ENCODE measurements at places on chromosomes 7 and 10.

DNA sequence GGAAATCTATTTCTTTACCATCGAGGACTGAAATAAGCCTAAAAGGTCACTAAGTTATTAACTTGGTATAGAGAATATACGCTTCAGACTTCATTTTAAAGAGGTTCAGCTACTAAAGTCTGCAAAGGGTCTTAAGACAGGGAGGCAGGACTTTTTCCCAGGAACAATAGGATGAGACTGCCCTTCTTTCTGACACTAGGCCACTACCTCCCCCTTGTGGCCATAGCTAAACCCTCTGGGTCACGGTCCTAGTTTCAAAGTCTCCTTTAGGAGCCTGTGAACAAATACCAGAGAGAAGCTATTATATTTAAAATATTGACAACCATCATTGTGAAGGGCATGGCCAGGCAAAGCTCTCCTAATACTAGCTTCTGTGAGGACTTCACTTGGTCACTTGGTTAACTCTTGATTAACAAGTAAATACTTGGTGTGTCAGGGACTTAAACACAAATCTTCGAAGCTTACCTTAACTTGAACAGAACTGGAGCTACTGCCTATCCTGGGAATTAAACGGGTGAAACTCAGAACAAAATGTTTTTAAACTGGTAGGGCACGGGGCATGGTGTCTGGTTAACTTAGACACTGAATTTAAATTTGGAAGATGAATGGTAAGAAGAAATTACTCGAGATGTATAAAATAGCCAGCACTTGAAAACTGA, 75.6 kb downstream of the CCDC6 start:
- no peaks in the 10 kb centered on the region for H3K4me1 ChIP-seq
- peak; percentile 65 for DNase-seq
- H3K27me3 ChIP-seq = no peaks in the 10 kb centered on the region
- H3K36me3 ChIP-seq = peaks cover 18% of the 10 kb centered on the region

- H3K36me3 ChIP-seq = no peaks in the 10 kb centered on the region
- no peaks in the 10 kb centered on the region for H3K4me1 ChIP-seq
- H3K27me3 ChIP-seq = no peaks in the 10 kb centered on the region
- no peak for DNase-seq
- H3K27ac ChIP-seq = no peak overlapping the region
Observed at GRCh38 chr10:42367532-42368230, 270.7 kb downstream of the ZNF33B start.

DNA sequence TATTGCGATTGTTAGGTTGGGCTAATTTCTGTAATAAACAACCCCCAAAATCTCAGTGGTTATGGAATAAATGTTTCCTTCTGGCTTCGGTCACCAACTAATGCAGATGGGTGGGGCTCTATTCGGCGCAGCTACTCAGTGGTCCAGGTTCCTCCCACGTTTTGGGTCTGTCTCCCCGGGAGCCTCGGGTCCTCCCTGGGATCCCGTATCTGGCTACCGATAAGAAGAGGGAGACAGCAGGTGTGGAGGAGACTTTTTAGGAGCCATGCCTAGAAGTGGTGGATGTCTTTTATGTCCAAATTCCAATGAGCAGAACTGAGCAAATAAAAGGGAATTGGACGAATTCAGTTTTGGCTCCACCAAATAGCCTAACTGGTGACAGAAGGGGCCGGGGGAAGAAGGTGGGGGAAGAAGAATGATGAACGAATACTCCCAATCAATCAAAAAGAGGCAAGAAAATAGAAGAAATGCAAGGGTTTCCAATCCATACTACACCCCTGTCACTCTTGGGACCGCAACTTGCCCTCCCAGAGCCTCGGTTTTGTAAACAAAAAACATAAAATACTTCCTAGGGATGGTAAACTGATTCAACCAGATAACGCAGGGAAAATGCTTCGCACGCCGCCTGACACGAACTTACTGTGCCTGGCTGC, 498 bp upstream of the C10orf53 start:
- peaks cover 71% of the 10 kb centered on the region for H3K27me3 ChIP-seq
- DNase-seq = no peak
- no peaks in the 10 kb centered on the region for H3K36me3 ChIP-seq

DNA sequence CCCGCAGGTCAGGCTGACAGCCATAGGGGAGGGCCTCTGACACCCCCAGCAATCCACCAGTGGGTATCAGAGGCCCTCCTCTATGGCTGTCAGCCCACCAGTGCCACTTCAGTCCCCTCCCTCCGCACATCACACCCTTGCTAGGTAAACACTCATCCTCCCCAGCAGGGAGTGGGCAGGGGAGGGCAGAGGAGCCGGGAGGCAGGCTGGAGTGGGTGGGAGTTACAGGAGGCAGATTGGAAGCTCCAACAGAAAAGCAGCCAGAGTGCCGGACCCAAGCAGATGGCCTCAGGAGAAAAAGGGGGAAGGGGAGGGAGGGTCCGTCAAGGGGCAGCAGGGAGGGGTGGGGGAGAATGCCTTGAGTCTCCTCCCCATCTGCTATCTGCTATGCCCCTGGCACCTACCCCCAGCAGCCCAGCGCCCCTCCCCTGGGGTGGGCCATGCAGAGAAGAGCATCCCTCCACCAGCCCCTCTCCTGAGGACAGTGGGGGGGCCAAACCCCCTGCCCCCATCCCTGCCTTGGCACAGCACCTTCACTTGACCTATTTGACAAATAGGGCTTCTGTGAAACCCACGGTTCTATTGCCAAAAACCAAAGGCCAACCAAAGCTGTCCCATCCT, 2.4 kb downstream of the RASGEF1A start:
- H3K27ac ChIP-seq = no peak overlapping the region
- peaks cover 21% of the 10 kb centered on the region for H3K4me1 ChIP-seq
- peaks cover 15% of the 10 kb centered on the region for H3K27me3 ChIP-seq
- no peak for DNase-seq

GRCh38 chr7:43642897-43643630, 60.2 kb downstream of the STK17A start:
- DNase-seq = no peak
- H3K4me3 ChIP-seq = no peak overlapping the region
- H3K27ac ChIP-seq = no peak overlapping the region
- H3K27me3 ChIP-seq = no peaks in the 10 kb centered on the region
- peaks cover 38% of the 10 kb centered on the region for H3K4me1 ChIP-seq

DNA sequence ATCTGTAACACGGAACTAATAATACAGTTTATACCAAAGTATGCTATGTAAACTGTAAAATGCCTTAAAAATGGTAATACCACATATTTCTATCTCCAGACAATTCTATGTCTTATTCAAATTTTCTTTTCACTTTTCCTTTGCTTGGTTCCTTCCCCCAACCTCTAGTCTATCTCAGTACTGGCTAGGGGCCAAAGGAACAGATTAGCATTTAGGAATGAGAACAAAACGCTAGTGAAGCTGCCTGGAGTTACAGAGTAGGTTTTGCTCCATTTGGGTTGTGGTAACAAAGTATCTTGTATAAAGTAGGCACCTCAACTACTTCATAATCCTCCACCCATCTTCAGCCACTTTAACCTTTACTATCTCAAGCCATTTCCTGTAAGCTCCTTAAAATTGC, 94.1 kb downstream of the HBP1 start:
- no peak overlapping the region for H3K4me3 ChIP-seq
- H3K27ac ChIP-seq = no peak overlapping the region
- DNase-seq = no peak
- H3K27me3 ChIP-seq = no peaks in the 10 kb centered on the region
- H3K36me3 ChIP-seq = no peaks in the 10 kb centered on the region
- H3K4me1 ChIP-seq = no peaks in the 10 kb centered on the region

DNA sequence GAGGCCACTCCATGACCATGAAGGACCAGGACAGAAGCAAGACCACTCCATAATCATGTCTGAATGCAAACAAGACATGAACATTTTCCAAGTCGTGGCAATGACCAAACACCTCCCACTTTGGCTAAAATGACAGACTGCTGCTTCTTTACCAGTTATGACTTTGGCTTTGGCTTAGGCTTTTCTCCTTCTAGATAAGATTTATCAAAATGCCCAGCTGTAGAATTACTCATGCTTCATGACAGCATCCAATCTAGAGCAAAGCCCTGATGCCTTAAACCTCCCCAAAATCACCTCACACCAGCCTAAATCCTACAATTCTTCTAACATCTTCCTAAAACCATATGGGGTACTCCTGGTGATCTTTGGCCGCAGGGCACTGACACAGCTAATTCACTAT, 102.1 kb downstream of the VPS41 start:
- H3K27ac ChIP-seq = no peak overlapping the region
- H3K27me3 ChIP-seq = no peaks in the 10 kb centered on the region
- H3K36me3 ChIP-seq = no peaks in the 10 kb centered on the region
- no peak for DNase-seq

DNA sequence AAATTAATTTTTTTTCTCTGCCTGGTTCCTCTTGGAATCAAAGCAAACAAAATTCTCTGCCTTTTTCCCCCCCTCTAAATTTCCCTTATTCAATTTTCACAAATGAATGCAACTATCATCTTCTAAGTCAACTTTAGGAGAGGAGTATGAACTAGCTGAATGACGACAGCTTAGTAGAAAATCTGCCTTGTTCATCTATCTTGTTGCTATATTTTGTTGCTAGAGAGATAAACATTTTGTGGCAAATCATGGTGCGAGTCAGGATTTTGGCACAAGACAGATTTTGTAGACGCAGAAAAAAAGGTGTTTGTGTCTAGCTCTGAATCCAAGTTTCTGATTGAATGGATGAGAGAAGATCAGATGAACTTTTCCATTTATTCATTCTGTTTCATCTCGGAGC, 81.0 kb upstream of the FZD8 start:
- no peak for DNase-seq
- H3K4me3 ChIP-seq = no peak overlapping the region
- H3K27ac ChIP-seq = no peak overlapping the region
- peaks cover 13% of the 10 kb centered on the region for H3K27me3 ChIP-seq
- H3K36me3 ChIP-seq = no peaks in the 10 kb centered on the region
- no peaks in the 10 kb centered on the region for H3K4me1 ChIP-seq

- H3K27me3 ChIP-seq = peaks cover 40% of the 10 kb centered on the region
- no peaks in the 10 kb centered on the region for H3K36me3 ChIP-seq
- no peak for DNase-seq
- H3K4me3 ChIP-seq = no peak overlapping the region
Observed at GRCh38 chr10:125543796-125544195, 139.2 kb downstream of the TEX36 start.

DNA sequence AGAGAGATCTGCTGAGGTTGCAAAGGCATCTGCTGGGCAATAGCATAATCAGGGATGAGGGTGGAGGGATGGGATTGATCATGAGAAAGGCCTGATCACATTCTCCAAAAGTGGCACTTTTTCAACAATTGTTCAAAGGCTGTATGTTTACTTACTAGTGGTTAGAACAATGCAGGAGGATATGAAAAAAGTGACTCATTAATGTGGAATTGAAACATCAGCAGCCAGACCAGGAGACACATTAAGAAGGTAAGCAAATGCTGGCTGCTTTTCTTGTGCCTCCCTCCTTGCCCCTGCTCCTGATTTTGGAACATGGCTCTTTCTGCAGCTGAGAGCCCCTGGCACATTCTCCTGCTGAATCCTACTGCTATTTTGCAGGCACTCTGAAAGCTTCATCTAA, 63.5 kb downstream of the FAM204A start:
- H3K4me3 ChIP-seq = no peak overlapping the region
- no peaks in the 10 kb centered on the region for H3K36me3 ChIP-seq
- no peak overlapping the region for H3K27ac ChIP-seq
- peak; percentile 30 for DNase-seq
- peaks cover 8% of the 10 kb centered on the region for H3K4me1 ChIP-seq
- no peaks in the 10 kb centered on the region for H3K27me3 ChIP-seq

DNA sequence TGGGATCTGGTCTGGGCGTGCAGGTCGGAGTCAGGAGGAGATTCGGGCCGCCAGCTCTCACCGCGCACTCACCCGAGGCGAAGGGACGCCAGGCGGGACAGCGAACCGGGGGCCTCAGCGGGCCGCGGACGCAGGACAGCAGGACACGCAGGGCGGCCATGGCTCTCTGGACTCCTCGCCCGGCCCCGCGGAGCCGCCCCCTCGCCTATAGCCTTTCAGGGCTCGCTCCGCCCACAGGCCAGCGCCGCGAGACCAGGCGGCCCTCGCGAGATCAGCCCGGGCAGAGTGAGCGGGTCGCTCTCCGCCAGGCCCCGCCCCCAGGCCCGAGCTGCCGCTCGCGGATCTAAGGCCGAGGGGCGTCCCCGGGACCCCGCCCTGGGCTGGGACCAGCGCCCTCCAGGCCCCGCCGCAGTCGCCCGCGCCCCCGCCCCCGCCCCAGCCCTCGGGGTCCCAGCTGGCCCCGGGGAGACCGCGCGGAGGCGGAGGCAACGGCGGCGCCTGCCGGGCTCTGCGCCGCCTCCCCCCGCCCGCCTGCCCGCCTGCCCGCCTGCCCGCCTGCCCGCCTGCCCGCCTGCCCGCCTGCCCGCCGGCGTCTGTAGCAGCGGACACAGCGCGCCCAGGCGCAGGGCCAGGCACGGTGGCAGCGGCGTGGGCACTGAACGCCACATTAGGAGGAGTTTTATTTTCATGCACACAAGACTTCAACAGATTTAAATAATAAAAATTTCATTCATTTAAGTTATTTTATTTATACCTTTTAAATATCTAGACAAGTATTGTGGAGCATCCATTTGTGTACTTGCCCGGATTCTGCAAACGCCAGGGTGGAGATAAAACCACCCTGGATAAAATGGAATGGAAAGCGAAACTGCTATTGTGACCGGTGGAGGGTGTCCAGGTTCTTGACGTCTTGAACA, at the start of gene ECHS1:
Gene ECHS1, minus strand, starts transcription at position 181 of the 917 bp plus-strand sequence. Its CDS starts 21 bp downstream, at position 160.
- peak within 1 kb of the TSS; percentile 88 for H3K27ac ChIP-seq
- peaks cover 10% of the 10 kb centered on the region for H3K4me1 ChIP-seq
- H3K36me3 ChIP-seq = peaks cover 33% of the 10 kb centered on the region
- DNase-seq = peak; percentile 92

GRCh38 chr7:44112231-44112996, 8.3 kb downstream of the AEBP1 start:
- no peaks in the 10 kb centered on the region for H3K4me1 ChIP-seq
- peaks cover 23% of the 10 kb centered on the region for H3K36me3 ChIP-seq
- no peak overlapping the region for H3K27ac ChIP-seq
- no peak overlapping the region for H3K4me3 ChIP-seq

GRCh38 chr10:51073453-51074237, 642 bp upstream of the PRKG1 start:
- no peaks in the 10 kb centered on the region for H3K4me1 ChIP-seq
- peak overlapping the region; percentile 17 for H3K27ac ChIP-seq
- H3K27me3 ChIP-seq = peaks cover 81% of the 10 kb centered on the region
- DNase-seq = no peak
- no peaks in the 10 kb centered on the region for H3K36me3 ChIP-seq

DNA sequence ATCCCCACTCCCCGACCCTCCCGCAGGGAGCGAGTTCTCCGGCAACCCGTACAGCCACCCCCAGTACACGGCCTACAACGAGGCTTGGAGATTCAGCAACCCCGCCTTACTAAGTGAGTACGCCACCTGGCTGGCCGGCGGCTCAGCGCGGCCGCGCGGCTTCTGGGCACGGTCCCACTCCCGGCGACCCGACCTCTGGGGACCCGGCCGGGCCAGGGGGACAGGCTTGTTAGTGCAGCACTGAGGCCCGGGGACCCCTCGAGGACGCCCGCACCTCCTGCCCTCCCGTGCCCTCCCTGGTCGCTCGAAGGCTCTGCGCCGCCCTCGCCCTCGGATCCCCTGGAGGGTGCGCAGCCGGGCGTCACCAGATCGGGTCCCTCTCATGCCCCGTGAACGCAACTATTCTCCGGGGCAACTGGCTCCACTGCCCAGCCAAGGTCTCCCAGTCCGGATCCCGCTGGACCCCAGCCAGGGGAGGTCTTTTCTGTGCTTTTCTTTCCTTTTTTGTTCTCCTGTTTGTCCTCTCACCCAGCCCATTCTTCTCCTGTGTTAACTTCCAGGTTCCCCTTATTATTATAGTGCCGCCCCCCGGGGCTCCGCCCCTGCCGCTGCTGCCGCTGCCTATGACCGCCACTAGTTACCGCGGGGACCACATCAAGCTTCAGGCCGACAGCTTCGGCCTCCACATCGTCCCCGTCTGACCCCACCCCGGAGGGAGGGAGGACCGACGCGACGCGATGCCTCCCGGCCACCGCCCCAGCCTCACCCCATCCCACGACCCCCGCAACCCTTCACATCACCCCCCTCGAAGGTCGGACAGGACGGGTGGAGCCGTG, 81.8 kb downstream of the PAX2 start:
- H3K27me3 ChIP-seq = peaks cover 40% of the 10 kb centered on the region
- H3K36me3 ChIP-seq = no peaks in the 10 kb centered on the region
